Hypothalamus (tissue), 51 donors: ENCODE measurements at places on chromosomes 12 and 14.

DNA sequence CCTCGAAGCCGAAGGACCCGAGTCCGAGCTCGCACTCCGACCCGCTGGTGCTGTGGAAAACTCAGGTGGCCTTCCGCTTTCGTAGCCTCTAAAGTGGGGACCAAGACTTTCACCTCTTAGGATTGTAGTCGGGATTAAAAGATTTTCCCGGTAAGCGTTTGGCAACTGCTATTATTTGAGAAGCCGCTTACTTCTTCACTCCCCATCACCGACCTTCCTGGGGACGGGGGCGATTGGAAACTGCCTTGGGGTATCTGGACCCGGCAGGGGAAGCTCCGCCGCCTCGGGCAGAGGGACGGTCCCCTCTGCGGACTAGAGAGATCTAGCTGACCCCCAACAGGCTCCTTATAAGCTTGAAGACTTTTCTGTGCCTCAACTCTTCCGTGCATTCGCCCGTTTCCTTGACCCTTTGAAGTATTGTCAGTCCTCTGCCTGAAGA, 659 bp downstream of the TRAFD1 start:
- DNase-seq: no peak

DNA sequence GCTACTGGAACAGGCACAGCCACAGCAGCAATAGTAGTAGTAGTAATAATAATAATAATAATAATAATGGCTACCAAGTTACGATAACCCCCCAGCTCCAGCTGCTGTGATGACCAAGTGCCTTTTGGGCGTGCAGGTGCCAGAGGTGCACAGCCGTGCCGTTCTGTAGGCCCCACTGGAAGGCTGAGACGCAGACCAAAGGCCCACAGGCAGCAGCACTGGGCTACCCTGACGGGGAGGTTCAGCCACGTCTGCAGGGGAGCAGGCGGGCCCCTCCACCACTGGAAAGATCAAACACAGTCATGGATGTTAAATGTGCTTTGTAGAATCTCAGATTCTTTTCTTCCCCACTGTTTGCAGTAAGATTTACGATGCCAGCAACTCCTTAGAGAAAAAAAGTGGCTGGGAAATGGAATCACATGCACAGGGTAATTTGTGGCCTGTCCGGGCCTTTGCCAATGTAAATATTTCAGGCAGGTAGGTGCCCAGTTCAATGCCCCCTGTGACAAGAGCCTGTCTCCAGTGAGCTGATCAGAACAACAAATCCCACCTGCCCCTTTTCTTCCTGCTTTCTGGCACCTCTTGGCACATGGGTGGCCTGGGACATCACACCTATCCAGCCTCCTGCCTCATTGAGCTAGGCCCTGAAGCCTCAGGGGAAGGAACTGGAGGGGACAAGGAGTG, 32.6 kb downstream of the CCDC85C start:
- DNase-seq: no peak

DNA sequence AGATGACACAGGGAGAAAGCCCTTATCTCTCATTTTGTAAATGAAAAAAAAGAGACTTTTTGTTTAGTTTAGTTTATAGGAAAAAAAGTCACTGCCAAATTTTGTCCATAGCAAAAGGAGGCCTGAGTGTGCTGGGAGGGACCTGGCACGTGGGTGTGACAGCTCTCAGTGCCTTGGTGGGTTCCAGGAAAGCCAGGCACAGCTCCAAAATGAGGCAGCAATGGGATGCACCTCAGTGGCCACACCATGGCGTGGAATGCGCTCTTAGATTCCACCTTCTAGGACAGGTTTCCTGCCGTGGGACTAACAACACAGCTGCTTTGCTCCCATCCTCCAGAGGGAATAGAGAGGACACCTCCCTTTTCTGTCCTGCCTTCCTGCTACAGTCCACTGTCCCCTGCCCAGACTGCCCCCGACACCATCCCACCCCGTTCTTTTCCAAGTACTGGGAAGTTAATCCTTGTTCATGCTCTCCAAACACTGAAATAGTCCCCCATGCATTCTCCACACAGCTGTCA, 207.6 kb downstream of the EMP1 start:
- no peak for DNase-seq

DNA sequence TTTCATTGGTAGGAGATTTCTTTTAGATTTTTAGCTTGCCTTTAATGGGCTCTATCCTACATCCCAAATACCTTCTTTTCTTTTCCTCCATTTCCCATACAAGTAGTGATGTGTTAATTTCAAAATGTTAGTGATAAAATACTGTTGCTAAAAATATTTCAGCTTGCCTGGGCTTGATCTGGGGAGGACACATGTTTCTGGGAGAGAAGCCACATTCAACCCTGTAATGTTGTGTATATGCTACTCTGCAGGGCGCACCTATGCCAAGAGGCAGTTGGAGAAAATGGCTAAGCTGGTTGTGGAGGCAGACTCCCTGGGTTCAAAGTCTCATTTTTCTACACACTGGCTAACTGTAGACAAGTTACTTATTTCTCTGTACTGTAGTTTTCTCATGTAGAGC, 26.3 kb downstream of the FLRT2 start:
- no peak for DNase-seq

- no peak for DNase-seq
Observed at GRCh38 chr12:7058163-7058845, 2.2 kb upstream of the C1S start.

GRCh38 chr12:128606538-128606937, 217.2 kb downstream of the SLC15A4 start:
- no peak for DNase-seq

GRCh38 chr14:21346532-21347135, 37.2 kb downstream of the SUPT16H start:
- DNase-seq: no peak

DNA sequence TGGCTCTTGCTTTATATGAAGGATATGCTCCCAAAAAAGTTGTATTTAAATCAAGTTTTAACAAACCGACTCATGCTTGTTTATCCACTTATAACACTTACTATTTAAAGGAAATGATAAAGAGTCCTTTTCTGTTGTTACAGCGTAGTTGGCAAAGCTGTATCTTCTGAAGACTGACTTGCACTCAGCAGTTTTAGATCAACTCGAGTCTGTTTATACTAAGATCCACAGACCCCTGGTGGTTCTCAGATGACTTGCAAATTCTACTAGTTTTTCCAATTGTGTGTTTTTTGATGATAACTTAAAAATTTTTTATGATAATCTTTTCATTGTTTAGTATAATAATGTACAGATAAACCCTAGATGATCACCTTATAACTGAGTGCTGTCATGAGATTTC, 475.8 kb downstream of the RGS6 start:
- DNase-seq: no peak

- DNase-seq: no peak
Observed at GRCh38 chr14:35998303-35998702, 172.2 kb downstream of the BRMS1L start.

GRCh38 chr12:5506821-5507231, 74.9 kb downstream of the NTF3 start:
- no peak for DNase-seq

DNA sequence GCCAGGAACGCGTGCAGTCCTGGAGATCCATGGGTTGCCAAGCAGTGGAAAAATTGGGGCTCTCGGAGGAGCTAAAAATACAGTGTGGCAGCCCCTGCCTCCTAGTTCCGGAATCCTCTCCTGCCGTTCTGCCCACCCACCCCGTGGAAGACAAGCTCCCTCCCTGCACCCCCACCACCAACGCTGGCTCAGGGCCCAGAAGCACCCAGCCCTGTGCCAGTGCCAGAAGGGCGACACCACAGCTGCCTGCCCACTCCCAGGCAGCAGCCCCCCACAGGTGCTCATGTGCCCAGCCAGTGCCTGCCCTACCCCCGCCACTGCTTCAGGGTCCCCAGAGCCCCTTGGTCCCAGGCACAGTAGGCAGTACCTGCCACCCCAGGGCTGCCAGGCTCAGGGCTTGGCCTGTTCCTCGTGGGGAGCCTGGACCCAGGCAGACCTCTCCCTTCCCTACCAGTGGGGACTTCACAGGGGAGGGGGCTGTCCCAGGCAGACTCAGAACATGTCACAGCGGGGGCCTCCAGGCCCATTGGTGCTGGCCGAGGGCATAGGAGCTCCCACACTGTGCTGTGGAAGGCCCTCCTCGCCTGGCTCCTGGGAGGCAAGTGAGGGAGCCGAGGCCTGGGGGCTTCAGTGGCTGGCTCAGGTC, 7.4 kb downstream of the INF2 start:
- DNase-seq: no peak

DNA sequence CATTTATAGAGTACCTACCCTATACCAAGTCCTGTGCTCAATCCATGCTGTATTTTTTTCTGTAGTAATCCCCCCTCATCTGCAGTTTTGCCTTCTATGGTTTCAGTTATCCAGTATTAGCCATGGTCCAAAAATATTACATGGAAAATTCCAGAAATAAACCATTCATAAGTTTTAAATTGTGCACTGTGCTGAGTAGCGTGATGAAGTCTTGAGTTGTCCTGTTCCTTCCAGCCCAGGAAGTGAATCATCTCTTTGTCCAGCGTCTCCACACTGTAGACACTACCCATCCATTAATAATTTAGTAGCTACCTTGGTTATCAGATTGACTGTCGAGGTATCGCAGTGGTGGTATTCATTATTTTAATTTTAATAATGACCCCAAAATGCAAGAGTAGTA, 54.2 kb downstream of the SUDS3 start:
- DNase-seq: no peak

GRCh38 chr12:56029666-56030293, 8.9 kb downstream of the IKZF4 start:
- DNase-seq: peak; percentile 3

- no peak for DNase-seq
Observed at GRCh38 chr14:78182722-78183121, 12.5 kb downstream of the NRXN3 start.

DNA sequence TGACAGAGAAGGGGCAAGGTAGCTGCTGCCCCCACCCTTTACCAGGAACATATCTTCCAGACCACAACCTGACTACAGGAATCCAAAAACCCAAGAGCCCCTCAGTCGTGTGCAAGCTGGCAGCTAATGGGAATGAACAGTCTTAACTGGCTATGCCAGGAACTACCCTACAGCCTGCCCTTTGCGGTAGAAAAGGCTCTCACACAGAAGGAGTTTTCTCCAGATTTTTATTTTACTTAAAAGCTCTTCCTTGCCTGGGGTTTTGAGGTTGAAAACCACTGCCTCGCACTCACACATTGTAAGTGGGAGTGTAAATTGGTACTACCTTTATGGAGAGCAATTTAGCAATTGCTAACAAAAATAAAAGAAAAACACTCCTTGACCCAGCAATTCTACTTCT, 28.3 kb downstream of the PITPNM2 start:
- no peak for DNase-seq

- DNase-seq: no peak
Observed at GRCh38 chr14:69719501-69719951, 47.4 kb upstream of the SRSF5 start.

DNA sequence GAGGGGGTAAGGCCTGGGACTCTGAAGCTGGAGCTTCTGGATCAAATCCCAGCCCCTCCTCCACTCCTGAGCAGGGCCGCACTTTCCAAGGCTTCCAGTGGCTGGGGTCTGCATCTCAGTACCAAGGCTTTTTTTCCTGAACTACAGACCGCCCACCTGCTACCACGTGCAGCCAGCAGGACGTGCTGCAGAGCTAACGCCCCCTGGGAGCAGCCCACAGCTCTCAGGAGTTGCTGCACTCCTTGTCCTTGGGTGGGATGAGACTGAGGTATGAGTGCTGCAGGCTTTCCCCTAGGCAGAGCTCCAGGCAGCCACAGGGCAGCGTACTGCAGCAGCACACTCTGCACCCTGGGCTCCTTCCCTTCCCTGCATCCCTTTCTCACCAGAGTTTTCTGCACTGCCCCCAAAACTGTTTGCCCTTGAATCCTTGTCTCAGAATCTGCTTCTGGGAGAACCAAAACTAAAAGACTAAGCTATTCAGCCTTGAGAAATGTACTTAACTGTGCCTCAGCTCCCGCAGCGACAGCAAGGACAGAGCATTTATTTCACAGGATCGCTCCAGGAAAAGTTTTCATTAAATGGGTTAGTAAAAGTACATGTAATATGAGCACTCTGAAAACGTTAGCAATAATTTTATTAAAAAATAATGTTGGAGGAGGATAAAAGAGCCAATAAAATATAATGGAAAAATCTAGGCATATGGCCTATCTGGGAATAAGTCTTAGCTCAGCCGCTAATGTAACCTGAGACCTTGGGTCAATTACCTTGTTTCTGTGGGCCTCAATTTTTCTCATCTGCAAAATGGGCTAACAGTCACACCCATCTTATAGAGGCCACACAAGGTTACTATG, 25.5 kb downstream of the RBM19 start:
- DNase-seq: no peak

GRCh38 chr12:3882896-3883564, 9.8 kb upstream of the PARP11 start:
- no peak for DNase-seq

- no peak for DNase-seq
Observed at GRCh38 chr12:121713257-121713777, 765 bp downstream of the TMEM120B start.

DNA sequence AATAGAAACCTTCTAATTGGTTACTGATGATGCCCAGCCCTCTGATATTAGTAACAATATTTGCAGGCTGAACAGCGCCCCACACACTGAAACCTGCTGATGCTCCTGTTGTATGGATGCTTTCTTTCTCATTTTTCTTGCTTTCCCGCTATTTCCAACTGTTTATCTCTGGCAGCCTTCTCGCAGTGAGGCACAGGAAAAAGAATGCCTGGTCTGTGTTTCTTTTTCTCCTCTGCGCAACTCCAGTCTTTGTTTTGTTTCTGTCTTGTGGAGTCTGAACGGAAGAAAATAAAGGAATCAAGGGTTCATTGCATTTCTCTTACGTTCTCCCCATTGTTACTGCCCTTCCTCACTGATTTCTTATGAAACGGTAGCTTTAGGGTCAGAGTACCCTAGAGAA, 451.2 kb downstream of the EGLN3 start:
- DNase-seq: no peak

GRCh38 chr12:40622246-40622838, 69.9 kb upstream of the CNTN1 start:
- DNase-seq: no peak

DNA sequence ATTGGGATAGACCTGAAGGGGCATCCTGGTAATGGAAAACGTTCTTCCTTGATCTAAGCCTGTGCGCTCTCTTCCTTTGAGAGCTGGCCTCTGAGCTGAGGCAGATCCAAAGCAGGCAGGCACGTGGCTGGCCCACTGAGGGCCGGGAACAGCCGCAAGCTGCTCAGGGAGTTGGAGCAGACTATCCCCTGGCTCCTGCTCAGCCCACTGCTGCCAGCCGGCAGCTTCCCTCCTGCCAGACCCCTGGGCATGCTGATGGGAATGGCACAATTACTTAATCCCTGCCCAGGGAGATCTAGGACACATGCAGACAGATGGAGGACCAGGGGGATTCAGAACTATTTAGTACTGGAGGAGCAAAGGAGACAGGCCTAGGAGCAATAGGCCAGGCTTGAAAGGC, 14.4 kb downstream of the NEUROD4 start:
- DNase-seq: no peak

DNA sequence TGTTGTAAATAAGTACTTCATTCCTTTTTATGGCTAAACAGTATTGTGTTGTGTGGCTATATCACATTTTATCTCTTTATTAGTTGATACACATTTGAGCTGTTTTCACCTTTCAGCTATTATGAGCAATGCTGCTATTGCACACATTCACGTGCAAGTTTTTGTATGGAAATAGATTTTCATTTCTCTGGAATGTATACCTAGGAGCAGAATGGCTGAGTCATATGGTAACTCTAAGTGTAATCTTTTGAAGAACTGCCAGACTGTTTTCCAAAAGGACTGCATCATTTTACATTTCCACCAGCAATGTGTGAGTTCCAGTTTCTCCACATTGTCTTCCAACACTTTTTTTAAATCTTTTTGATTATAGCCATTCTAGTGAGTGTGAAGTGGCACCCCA, 134.0 kb downstream of the SRGAP1 start:
- no peak for DNase-seq

GRCh38 chr14:94562941-94563883, 2.0 kb downstream of the SERPINA4 start:
- DNase-seq: no peak

- DNase-seq: no peak
Observed at GRCh38 chr12:74537126-74537706, 419 bp upstream of the ATXN7L3B start.
